ENCODE measurements at places on chromosomes 5 and 9.

- H3K27ac ChIP-seq = no peak overlapping the region
- no peaks in the 10 kb centered on the region for H3K36me3 ChIP-seq
- DNase-seq = no peak
Measured at GRCh38 chr5:75567710-75568109, 43.5 kb upstream of the ANKDD1B start.

DNA sequence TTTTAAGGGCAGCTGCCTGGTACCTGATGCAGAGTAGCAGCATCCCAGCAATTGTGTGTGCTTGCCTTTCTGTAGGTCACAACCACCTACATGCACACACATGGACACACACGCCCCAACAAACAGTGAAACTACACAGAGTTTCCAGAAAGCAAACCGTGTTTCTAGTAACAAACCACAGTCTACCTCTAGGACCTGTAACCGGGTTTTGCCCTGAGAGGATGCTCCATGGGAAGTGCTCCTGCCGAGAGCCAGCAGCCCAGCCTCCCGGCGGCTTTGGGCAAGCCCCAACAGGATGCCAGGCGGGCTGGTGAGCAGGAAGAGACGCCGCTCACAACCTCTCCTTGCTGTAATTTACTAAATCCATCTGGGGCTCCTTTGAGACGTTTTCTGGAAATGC, 4.1 kb upstream of the TCF7 start:
- no peak for DNase-seq
- H3K36me3 ChIP-seq = no peaks in the 10 kb centered on the region
- no peak overlapping the region for H3K4me3 ChIP-seq
- no peaks in the 10 kb centered on the region for H3K27me3 ChIP-seq
- peaks cover 5% of the 10 kb centered on the region for H3K4me1 ChIP-seq

DNA sequence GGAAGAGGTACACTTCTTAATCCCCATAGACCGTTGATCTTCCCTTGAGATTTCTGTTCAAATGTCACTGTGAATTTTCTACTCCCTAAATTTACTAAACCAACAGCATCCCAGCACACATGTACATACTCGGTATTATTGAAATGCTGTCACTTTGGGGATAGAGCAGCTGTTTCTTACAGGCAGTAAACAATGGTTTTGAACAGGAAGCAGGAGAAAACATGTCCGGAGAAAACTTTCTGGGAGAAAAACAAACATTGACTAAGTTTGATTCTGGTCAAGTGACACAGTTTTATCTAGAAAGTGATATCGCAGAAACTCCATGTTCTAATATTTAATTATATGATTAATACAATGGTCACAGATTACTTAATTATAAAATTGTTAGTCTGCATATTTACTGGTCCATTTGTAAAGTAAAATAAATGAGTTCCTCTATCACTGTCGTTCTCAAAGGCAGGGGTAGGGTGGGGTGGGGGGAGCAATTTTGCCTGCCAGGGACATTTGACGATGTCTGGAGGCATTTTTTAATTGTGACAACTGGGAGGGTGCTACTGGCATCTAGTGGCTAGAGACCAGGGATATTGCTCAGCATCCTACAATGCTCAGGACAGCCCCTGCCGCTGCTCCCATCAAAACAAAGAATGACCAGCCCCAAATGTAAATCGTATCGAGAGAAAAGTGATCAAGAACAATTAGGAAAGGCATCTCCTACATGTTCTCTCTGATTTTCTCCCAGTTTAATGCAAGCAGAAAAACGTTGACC, 12.2 kb downstream of the TAS2R1 start:
- H3K27me3 ChIP-seq = no peaks in the 10 kb centered on the region
- H3K27ac ChIP-seq = no peak overlapping the region
- no peak overlapping the region for H3K4me3 ChIP-seq
- no peaks in the 10 kb centered on the region for H3K36me3 ChIP-seq
- DNase-seq = no peak
- peaks cover 1% of the 10 kb centered on the region for H3K4me1 ChIP-seq

GRCh38 chr9:116939161-116939560, 252.1 kb downstream of the TRIM32 start:
- H3K4me1 ChIP-seq = no peaks in the 10 kb centered on the region
- no peak overlapping the region for H3K4me3 ChIP-seq
- H3K36me3 ChIP-seq = no peaks in the 10 kb centered on the region
- no peaks in the 10 kb centered on the region for H3K27me3 ChIP-seq
- H3K27ac ChIP-seq = no peak overlapping the region

- H3K27me3 ChIP-seq = no peaks in the 10 kb centered on the region
- H3K36me3 ChIP-seq = no peaks in the 10 kb centered on the region
- DNase-seq = no peak
- H3K4me3 ChIP-seq = no peak overlapping the region
Measured at GRCh38 chr5:156154757-156155156, 172.2 kb upstream of the SGCD start.

GRCh38 chr5:159385536-159385935, 55.2 kb upstream of the IL12B start:
- H3K27me3 ChIP-seq = no peaks in the 10 kb centered on the region
- no peak overlapping the region for H3K4me3 ChIP-seq
- H3K36me3 ChIP-seq = no peaks in the 10 kb centered on the region

DNA sequence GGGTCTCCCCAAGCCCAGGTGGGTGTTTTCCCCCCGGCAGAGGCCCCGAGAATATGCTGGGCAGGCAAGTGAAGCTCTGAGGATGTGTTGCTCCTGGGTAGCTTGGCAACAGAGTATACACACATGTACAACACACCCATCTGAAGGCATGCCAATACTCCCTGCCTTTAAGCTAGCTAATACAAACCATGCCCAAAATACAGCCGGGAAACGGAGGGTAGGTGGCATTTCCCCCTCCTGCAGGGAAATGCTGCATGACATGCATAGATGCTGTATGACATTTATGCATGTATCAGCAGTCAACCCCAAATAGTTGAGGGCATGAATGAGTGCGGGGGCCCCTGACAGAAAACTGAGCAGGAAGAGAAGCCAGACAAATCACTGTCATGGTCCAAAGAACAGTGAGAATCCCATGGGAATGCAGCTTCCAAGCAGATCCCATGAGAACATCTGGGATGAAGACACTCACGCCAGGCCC, 614.1 kb downstream of the EBF1 start:
- H3K4me3 ChIP-seq = no peak overlapping the region
- no peaks in the 10 kb centered on the region for H3K36me3 ChIP-seq
- no peak for DNase-seq
- H3K27ac ChIP-seq = no peak overlapping the region

DNA sequence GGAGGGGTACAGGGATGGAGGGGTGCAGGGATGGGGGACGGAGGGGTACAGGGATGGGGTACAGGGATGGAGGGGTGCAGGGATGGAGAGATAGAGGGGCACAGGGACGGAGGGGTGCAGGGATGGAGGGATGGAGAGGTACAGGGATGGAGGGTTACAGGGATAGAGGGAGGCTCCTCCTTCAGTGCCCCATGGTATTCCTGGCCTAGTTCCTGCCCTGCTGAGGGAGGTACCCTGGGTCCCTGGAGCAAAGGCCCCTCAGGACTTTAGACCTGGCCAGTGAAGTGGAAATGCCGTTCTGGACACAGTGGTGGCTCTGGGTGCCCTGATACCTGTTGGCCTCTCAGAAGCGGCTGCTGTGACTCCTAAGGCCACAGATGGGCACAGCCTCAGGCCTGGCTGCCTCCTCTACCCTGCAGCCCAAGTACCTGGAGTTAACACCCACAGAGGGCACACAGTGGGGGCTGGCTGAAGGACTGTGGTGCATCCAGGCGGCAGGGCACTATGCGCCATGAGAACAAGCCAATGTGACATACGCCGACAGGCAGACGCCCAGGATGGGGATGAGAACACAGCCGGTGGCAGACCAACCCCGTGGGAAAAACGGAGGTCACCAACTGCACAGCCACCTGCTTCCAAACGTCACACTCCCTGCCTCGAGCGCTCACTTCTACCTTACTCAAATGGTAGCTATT, 8.4 kb downstream of the PTGES2 start:
- H3K4me1 ChIP-seq = peaks cover 4% of the 10 kb centered on the region
- no peak overlapping the region for H3K27ac ChIP-seq
- no peak for DNase-seq
- H3K4me3 ChIP-seq = no peak overlapping the region
- H3K27me3 ChIP-seq = no peaks in the 10 kb centered on the region

DNA sequence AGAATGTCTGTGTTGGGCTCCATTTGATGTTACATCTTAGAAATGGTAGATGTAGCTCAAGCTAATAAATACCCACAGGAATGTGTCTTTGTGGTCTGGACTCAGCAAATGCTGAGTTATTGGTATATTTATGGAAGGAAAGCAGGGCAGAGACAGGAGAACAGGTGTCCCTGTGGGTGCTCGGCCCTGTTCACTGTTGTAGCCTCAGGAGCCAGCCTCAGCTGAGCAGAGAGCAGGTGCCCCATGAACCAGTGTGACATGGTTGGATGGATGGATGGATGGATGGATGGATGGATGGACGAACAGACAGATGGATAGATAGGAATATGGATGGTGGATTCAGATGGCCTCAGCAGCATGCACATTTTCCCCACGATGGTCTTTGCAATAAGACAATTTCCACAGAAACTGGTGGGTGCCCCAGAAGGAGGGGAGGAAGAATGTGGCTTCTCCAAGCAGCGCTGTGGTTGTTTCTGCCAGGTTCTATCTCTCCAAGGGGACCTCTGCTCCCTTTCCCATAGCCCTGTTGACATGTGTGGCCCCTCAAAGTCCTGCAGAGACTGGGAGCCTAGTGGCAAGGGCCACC, 8.2 kb upstream of the IRF1 start:
- no peak overlapping the region for H3K27ac ChIP-seq
- H3K27me3 ChIP-seq = no peaks in the 10 kb centered on the region
- H3K36me3 ChIP-seq = no peaks in the 10 kb centered on the region
- H3K4me1 ChIP-seq = peaks cover 13% of the 10 kb centered on the region

DNA sequence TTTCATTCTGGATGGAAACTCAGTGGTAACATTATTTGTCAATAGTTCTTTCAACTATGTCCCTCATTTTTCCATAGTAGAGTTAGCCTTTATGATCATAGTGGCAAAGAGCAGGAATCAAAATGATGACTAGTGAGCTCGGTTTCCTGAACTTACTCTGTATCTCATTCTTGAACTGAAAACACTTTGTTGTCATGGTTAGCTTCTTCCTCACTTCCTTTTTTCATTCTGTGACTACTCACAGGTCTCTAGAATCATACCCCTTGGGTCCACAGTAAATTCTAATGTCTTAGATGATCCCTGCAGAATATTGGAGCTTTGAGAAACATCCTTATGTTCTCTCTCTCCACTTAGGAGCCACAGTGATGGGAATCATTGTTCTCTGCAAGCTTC, 29.4 kb upstream of the RECK start:
- no peak for DNase-seq
- no peaks in the 10 kb centered on the region for H3K4me1 ChIP-seq
- H3K27me3 ChIP-seq = no peaks in the 10 kb centered on the region
- H3K4me3 ChIP-seq = no peak overlapping the region
- no peak overlapping the region for H3K27ac ChIP-seq

GRCh38 chr5:143174714-143175398, 228.6 kb downstream of the NR3C1 start:
- H3K27me3 ChIP-seq = no peaks in the 10 kb centered on the region
- no peak overlapping the region for H3K27ac ChIP-seq
- DNase-seq = no peak
- H3K4me1 ChIP-seq = no peaks in the 10 kb centered on the region
- H3K4me3 ChIP-seq = no peak overlapping the region

- DNase-seq = peak; percentile 50
- no peak overlapping the region for H3K27ac ChIP-seq
- no peaks in the 10 kb centered on the region for H3K27me3 ChIP-seq
- H3K36me3 ChIP-seq = no peaks in the 10 kb centered on the region
- no peak overlapping the region for H3K4me3 ChIP-seq
Measured at GRCh38 chr9:19174127-19174912, 47.0 kb upstream of the PLIN2 start.

GRCh38 chr9:128072144-128073021, 4.4 kb downstream of the SLC25A25 start:
- H3K27me3 ChIP-seq = no peaks in the 10 kb centered on the region
- peak overlapping the region; percentile 71 for H3K27ac ChIP-seq
- H3K4me1 ChIP-seq = peaks cover 13% of the 10 kb centered on the region

DNA sequence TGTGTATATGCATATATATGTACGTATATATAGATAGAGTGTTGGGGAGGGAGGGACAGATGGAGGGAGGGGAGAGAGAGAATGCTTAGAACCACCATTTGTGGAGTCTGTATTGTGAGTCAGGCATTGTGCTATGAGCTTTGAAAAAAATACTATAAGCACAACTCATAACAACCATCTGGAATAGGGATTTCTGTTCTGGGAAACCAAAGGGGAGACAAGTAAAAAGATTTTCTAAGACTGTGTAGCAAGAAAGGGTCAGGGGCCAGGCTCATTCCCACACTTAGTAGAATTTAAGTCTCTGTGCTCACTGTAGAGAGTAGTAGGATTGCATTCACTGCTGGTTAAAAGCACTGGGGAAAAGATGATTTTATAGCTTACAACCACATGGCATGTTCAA, 202.3 kb upstream of the SGCD start:
- no peak overlapping the region for H3K27ac ChIP-seq
- no peak overlapping the region for H3K4me3 ChIP-seq
- H3K36me3 ChIP-seq = no peaks in the 10 kb centered on the region
- H3K4me1 ChIP-seq = no peaks in the 10 kb centered on the region
- H3K27me3 ChIP-seq = no peaks in the 10 kb centered on the region
- DNase-seq = no peak

- no peaks in the 10 kb centered on the region for H3K4me1 ChIP-seq
- H3K27ac ChIP-seq = no peak overlapping the region
Measured at GRCh38 chr5:22557251-22557650, 295.9 kb downstream of the CDH12 start.

DNA sequence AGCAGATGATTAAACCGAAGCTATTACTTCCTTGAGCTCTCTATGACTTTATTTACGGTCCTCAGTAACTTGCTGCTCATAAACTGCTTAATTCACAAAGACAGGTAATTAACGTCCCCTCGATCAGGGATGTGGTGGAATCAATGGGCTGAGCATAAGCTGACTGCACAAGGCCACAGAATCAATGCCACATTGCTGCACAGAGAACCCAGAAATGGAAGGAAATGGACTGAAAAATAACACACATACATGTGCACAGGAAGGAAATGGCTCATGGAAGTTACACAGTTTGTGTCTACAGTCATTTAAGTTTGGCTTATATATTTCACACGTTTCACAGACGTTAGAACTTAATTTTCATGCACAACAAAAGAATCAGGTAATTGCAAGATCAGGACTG, 118.3 kb upstream of the KLF9 start:
- H3K27ac ChIP-seq = no peak overlapping the region
- H3K4me1 ChIP-seq = no peaks in the 10 kb centered on the region
- H3K4me3 ChIP-seq = no peak overlapping the region
- no peaks in the 10 kb centered on the region for H3K27me3 ChIP-seq
- no peaks in the 10 kb centered on the region for H3K36me3 ChIP-seq

All from ovary (tissue), 10 donors.